Hepatic stellate cell (primary cell): ENCODE measurements at places on chromosomes 3 and 15.
A peak's percentile ranks its signal among the peaks of the same experiment; 100 is the strongest.

GRCh38 chr3:144312702-144313101 lies 341.1 kb downstream of the DIPK2A start:
- no peak for DNase-seq

GRCh38 chr15:29677455-29677854 lies 144.8 kb downstream of the TJP1 start:
- DNase-seq, result no peak

- no peak for DNase-seq
Measured at GRCh38 chr3:178404961-178405360, 131.3 kb upstream of the KCNMB2 start.

GRCh38 chr15:71374607-71375352 lies 259.5 kb downstream of the THSD4 start:
- peak; percentile 22 for DNase-seq

DNA sequence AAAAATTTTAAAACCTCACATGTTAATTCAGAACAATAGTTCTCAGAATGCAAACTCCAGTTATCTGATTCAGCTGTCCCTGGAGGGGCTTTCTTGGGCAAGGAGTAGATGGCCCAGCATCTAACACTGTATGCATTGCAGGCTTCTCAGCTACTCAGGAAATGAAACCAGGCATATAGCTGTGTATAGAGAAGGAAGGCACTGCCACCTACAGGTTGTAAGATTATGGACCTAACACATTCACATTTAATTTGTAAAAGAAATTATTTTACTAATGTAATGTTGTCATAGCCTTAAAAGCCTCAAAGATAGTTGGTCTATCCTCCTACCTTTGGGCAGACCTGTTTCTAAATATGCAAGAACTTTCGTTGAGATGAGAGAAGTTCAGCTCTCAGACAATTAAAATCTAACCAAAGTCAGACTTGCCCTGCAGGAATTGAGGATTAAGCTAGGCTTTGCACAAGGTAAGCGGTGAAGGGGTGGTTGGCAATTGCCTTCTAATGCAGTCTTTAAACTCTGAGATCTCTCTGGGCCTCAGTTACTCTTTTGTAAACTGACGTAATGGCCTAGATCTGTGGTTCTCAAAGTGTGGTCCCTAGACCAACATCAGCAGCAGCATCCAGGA lies 132.8 kb upstream of the SLC24A5 start:
- peak; percentile 22 for DNase-seq

GRCh38 chr3:110806924-110807323 lies 264.7 kb upstream of the NECTIN3 start:
- DNase-seq, result no peak

GRCh38 chr15:70268698-70269251 lies 171.1 kb upstream of the TLE3 start:
- DNase-seq, result no peak

DNA sequence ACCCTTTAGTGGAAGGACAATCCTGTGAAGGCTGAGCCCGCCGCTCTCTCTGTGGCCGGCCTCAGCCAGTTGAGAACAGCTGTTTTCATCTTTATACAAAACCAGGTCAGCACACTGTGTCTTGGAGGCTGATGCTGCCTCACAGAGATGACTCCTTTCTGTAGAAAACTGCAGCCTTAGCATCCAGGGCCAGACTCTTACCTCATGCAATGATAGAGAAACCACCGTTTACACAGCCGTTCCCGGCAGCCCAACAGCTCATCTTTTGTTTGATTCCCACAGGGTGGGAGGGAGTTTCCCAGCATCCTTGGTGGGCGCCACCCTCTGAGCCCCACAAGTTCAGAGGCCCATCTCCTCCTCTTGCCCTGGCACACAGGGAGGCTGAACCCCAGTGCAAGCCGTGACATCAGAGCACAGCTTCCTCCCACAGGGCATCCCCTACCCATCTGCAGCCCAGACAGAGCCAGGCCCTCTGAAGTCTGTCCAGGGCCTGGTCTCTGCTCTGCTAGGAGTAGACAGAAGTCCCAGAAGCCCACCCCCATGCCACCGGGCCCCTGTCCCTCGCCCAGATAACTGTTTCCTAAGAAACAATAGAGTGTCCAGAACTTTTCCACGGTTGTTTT lies 105.0 kb downstream of the LRRK1 start:
- no peak for DNase-seq

DNA sequence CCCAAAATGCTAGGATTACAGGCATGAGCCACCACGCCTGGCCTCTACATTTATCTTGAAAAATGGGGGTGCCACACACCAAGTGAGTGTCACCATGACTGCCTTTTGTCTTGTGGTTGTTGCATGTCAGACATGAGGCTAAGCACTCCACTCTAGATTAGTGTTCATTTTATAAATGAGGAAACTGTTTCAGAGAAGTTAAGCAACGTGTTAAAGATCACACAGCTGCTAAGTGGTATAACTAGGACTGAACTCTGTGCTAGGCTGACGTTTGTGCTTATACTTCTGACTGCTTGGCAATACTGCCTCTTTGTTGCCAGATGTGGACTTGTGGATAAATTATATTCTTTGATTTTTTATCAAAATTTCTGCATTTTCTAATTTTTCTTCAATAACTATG lies 50.8 kb upstream of the SMAD6 start:
- DNase-seq, result no peak

GRCh38 chr15:77646104-77646694 lies 13.5 kb upstream of the LINGO1 start:
- DNase-seq, result no peak

DNA sequence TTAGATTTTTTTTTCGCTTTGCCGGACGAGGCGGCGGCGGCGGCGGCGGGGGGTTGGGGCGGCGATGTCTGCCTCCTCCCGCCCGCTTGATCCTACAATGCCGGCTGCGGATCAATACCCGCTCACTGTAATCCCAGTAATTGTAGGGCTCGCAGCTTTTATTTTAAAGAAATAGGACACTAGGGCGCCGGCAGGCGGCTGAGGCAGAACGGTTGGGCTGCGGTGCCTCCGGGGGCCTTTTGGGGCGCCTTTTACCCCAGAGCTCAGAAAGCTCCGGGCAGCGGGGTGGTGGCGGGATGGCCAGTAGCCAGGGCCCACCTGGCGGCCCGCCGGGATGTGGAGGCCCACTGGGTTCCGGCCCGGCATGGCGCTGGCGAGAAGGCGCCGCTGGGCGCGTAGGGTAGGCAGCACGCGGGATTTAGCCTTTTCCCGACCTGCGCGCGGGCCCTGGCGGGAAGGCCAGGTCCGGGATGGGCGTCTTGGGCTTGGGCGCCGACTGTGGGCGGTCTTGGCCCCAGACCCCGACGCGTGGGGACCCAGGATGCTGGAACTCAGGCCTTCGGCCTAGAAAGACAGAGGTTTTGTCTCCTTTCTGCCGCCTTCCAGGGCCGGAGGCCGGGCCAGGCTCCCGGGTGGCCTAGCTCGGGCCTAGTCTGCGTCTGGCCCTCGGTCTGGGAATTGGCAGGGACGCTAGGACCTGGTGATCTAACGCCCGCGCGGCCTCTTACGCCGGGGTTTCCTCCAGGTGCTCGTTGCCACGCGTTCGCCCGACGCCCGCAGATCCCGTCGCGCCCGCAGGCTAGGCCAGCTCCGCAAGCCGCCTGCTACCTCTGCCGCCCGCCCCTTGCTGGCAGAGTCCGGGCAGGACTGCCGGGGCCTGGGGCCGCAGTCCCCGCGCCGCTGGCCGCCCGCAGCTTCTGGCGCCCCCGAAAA lies 15.5 kb upstream of the ONECUT1 start:
- DNase-seq, result no peak

DNA sequence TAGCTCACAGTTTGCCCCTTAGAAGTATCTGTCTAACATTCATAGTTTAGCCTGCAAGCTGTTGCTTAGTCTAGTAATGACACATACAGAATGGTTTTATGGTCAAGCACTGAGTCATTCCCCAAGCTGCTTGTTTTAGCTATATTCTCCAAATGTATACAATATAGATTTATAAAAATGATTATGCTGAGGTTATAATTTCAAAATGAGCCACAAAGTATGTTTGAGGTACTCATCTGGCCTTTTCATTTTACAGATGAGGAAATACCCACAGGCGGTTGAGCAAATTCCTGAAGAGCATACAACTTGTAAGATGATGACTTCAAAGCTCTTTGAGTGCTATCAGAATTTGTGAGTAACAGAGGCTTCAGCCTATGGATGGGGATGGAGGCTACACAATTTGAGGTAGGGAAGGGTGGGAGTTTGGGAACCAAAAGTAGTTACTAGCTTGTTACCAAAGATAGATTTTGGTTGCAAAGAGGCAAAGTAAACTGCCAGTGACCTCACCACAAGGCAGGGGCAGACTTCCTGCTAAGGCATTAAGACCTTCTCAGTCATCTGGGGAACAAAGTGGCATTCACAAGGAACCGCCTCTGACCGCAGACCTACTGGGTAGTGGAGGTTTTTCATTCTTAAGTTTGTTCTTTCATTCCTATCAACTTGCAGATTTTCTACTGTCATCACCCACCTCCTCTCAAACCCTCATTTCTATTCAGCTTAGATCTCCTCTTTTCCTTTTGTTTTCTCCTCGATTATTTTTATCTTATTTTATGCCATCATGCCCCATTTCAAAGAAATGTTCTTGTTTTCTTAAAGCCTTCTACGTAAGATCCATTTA lies 257.2 kb upstream of the NECTIN3 start:
- DNase-seq, result peak; percentile 21

- peak; percentile 65 for DNase-seq
Measured at GRCh38 chr3:31981206-31982181, at the start of the genes OSBPL10 and ZNF860. TSS of gene OSBPL10 (minus strand) at chr3:31981262. CDS start at chr3:31981179, 83 bp downstream. TSS of gene ZNF860 (plus strand) at chr3:31981750. CDS start at chr3:31989080, 7,330 bp downstream.

DNA sequence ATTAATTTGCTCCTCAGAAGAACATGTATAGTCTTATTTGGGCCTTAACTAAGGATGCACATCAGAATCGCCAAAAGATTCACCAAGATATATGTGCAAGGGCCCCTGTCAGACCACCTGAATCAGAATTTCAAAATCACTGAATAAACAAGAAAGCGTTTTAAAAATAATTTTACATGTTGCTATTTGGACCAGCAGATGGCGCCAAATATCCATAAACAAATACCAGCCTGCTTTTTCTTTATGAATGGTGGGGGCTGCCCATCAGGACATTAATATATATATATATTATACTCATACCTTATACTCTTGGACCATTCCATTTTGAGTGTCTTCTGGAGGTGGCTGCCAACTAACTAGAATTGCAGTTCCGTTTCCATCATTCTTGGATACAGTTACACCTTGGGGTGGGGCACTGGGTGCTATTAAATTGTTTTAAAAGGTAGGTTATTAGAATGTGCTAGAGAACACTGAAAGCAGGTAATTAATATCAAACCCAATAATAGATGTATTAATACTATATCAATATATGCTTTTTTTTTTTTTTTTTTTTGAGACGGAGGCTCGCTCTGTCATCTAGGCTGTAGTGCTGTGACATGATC lies 1108.3 kb downstream of the ROBO1 start:
- DNase-seq, result peak; percentile 1

GRCh38 chr3:45568848-45569762 lies 25.4 kb upstream of the LIMD1 start:
- no peak for DNase-seq

DNA sequence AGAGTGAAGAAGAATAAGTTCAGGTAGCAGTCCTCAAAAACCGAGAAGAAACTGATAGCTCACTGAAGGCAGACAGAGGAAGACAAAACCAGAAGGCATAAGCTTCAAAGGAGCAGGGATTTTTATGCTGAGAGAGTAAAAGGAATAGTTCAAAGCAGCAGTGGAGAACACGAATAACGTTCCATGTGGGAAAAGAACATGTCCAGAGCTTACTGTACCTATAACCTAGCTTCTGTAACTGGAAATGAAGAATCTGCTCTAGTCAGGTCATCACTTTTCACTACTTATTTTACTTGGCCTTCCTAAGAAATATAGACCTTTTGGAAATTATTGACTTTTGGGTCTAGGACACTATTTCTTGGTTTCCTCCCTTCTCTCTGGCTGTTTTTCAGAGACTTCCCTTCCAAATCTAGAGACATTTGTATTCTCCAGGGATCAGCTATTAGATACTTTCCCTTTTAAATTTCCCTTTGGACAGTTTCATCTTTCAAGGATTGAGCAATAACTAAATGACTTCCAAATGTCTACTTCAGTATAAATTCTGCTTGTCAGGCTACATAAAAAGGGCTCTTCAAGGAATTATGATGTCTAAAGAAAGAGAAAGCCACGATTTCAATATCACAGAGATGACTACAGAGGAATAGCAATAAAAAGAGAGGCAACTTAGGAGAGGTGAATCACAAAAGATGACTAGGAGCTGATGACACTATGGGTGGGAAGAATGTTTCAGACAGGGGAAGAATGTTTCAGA lies 46.7 kb downstream of the UBE3A start:
- DNase-seq, result peak; percentile 31

DNA sequence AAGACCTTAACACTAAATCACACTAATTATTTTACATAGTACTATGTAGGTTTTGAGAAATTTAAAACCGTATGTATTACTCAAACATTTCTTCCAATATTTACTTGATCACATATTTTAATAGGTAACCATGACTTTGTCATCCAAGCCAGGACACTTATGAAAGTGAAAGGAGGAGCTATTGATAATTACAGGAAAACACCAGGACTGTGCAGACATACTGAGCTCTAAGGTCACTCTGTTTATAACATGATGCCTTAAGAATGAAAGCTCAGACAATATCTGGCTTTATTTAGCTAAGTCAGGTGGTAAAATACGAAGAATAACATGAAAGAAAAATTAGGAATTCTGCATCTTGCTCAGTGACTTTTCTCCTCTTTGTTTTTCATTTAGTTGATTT lies 216.0 kb upstream of the NANOGP8 start:
- no peak for DNase-seq

- DNase-seq, result peak; percentile 95
Measured at GRCh38 chr3:39406368-39407258, at the start of gene RPSA. TSS of gene RPSA (plus strand) at chr3:39406720. CDS start at chr3:39407654, 934 bp downstream.

- DNase-seq, result no peak
Measured at GRCh38 chr3:99499235-99500158, 138.9 kb upstream of the COL8A1 start.

GRCh38 chr3:54681706-54682105 lies 246.2 kb downstream of the LRTM1 start:
- DNase-seq, result no peak

DNA sequence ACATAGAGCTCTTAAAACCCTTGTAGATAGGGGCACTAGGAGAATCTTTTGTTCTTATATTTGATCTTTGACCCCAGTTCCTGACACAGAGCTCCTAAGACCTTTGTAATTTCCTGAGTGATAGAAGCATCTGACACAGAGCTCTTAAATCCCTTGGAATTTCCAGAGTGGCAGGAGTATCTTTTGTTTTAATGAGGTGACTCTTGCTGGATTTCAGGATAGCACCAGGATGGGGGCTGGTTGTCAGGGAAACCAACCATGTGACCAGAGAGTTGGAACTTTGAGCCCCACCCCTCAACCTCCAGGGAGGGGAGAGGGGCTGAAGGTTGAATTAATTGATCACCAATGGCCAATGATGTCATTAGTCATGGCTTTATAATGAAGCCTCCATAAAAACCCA lies 47.6 kb upstream of the ST8SIA2 start:
- no peak for DNase-seq

- DNase-seq, result peak; percentile 14
Measured at GRCh38 chr3:36957862-36958686, 13.2 kb upstream of the TRANK1 start.

DNA sequence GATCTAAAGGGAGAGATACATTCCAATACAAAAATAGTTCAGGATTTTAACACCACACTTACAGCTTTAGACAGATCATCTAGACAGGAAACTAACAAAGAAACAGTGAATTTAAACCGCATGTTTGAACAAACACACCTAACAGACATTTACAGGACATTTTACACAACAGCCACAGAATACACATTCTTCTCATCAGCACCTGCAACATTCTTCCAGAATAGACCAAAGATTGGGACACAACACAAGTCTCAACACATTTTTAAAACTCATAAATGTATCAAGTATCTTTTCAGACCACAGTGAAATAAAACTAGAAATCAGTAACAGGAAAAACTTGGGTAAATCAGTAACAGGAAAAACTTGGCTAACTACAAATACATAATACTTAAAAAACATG lies 256.3 kb downstream of the MCTP2 start:
- DNase-seq, result no peak
